ENCODE measurements at places on chromosomes 2 and 18. TPM values are rescaled to one million over a fixed set of nuclear protein-coding genes. Genes with fewer than 3 reads are reported as not detected.

Gene CROCC2
- total RNA-seq, result 0.51 TPM

Gene SERPINB7
- 3.0 TPM for total RNA-seq

Gene TSHZ1
- total RNA-seq, result 4.3 TPM

Gene ERICH2
- total RNA-seq, result 3.1 TPM

Gene DNAJC5G
- not detected for total RNA-seq

Data from fibroblast of lung (primary cell).